ENCODE measurements at places on chromosomes 12 and 14. TPM values are rescaled to one million over a fixed set of nuclear protein-coding genes. Genes with fewer than 3 reads are reported as not detected.

- DNase-seq, result no peak
Measured at GRCh38 chr12:96054244-96054610, 18.8 kb upstream of the LTA4H start.

GRCh38 chr12:58500399-58500798 lies 419.9 kb downstream of the LRIG3 start:
- peak; percentile 51 for DNase-seq

- DNase-seq, result no peak
Measured at GRCh38 chr12:111687255-111687654, 1.4 kb downstream of the ACAD10 start.

The RTL1 gene
- total RNA-seq, result not detected

Measured in fibroblast of the aortic adventitia (primary cell).